ENCODE measurements at places on chromosomes 6 and 20. TPM values are rescaled to one million over a fixed set of nuclear protein-coding genes. Genes with fewer than 3 reads are reported as not detected.
A peak's percentile ranks its signal among the peaks of the same experiment; 100 is the strongest.

- DNase-seq: no peak
Observed at GRCh38 chr6:148249679-148250375, 92.8 kb upstream of the SASH1 start.

GRCh38 chr6:124881898-124882578, 80.2 kb upstream of the RNF217 start:
- DNase-seq: no peak

DNA sequence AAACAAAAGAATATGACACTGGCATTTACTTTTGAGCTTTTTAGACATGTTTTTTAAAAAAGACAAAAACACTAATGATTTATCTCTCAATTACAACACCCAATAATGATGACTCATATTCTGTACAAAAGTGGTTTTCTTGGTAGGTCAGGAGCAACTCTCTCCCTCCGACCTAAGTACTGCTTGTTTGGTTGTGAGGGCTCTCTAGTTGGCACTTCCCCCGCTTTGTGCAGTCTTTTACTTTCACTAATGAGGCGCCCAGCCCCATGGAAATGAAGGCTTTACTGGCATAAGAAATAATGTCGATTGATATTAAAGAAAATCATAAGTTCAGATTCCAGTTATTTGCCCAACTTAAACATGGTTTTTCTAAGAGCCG, 1.3 kb downstream of the KPNA5 start:
- peak; percentile 22 for DNase-seq

- no peak for DNase-seq
Observed at GRCh38 chr6:89563866-89564265, 74.7 kb downstream of the LYRM2 start.

DNA sequence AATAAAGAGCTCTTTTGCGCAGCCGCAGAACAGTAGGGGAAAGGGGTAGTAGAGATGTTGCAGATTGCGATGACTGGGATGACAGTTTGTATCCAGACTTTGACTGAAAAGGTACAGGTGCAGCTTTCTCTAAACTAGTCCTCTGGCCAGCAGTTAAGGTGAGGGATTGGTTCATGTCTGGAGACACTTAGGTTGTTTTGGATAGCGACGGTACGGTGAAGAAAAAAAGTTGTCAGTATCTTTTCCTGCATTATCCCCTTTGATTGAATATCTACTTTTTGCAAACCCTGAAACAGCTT, 537 bp downstream of the PRR3 start:
- DNase-seq: no peak

DNA sequence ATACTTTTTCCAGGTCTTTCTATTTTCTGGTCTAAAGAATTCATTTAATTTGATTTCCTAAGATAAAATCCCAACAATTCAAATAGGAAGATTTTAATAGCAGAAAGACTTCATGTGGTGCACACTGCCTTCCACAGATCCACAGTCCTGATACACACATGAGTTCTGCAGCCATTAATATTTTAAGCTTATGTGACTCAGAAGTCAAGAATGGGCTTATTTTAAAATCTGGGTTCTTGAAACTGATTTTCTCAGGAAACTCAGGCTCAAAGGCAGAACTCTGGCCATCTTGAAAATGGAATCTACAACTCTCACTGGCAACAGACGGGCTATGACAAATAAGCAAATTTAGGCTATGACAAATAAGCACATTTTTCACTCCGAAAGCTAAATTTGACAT, 88.2 kb downstream of the COL12A1 start:
- no peak for DNase-seq

DNA sequence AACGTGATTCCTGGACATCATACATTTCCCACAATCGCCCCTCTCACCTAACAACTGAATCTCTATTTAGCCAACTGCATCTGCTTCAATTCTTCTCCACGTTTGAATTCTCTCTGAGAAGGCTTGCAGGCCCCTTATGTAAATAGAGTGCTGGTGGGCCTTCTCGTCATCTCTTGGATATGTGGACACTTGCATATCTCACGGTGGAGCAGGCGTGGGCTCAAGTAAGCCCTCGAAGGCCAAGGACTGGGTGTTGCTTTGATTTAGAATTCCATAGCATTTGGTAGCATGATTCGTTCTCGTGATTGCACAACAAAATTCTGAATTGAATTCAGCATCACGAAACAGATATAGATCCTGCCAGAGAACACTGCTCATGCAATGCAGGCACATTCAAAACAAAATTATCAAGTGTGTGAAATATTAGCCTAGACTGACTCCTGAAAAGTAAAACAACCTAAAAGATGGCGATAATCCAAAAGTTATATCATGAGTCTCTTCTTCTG, 613.6 kb downstream of the TFAP2A start:
- no peak for DNase-seq

- no peak for DNase-seq
Observed at GRCh38 chr6:69935079-69935478, 68.7 kb downstream of the COL19A1 start.

DNA sequence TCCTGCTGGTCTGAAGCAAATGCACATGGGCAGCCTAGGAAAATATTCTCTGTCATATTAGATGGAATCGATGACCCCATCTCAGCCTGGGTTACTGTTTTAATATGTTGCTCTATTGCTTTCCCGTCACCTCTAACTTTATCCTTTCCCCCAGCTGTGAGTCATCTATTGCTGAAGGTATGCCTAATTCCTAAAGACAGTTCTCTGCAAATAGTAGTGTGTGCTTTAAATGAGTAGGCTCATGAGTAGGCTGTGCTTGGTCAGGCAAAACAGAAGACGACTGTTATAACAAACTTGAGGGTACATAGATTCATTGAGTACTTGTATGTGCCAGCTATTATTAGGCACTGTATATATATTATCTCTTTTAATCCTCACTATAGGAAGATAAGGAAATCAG, 47.2 kb downstream of the CTNNBL1 start:
- DNase-seq: no peak

DNA sequence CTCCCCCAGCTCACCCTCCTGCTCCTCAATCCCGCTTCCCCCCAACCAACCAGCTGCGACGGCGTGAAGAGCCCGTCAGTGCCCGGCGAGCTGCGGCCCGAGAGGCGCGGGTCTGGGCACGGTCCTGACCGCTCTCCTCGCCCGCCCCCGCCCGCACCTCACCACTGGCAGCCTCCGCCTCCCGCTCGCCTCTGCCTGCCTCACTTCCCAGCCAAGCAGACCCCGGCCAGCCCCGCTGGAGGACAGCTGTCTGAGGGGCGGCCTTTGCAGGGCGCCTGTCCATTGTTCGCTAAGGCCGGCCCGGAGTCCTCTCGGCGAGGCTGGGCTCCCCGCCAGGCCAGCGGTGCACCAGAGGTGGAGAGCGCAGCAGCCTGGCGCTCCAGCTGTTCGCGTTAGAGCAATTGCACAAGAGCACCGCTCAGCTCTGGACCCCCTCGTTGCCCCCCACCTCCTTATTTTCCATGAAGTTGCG, 1.3 kb downstream of the SOBP start:
- DNase-seq: peak; percentile 49

DNA sequence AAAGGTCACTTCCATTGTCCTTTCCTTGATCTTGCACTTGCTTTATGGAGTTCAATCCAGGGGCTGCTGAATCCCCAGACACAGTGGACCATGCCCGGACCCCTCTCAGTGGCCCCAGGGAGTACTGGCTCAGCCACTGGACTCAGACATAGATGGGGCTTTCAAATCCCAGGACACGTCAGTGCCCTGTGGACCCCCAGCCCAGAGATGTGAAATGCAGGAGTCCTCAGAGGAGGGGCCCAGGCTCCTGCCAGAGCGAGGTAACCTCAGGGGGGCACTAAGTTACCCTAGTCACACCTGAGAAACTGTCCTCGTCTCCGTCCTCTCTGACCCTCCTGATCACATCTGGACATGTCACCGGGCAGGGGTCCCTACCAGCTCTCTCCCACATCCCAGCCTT, 18.7 kb upstream of the APMAP start:
- no peak for DNase-seq

GRCh38 chr6:154719433-154719832, 13.8 kb upstream of the SCAF8 start:
- DNase-seq: no peak

GRCh38 chr20:51800060-51800871, 2.1 kb downstream of the SALL4 start:
- DNase-seq: peak; percentile 74

- no peak for DNase-seq
Observed at GRCh38 chr20:10658051-10658823, 15.6 kb downstream of the JAG1 start.

DNA sequence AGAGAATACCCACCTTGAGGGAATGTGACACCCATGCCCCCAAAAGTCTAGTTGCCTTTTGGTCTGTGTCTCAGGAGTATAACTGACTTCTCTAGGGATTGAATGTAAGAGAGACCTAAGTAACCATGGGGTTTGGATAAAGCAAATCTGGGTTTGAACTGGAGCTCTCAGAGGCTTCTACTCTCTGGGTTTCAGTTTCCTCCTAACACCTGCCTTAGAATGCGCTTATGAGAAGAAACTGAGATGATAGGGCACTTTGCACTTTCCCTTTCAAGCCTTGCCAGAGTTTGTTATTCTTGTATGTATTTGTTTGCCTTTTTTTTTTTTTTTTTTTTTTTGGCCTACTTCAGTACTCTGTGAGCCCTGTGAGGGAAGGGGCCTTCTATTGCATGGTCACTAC, 19.4 kb downstream of the SDHAF4 start:
- no peak for DNase-seq

GRCh38 chr6:53159558-53159957, 10.9 kb upstream of the GCM1 start:
- DNase-seq: no peak

GRCh38 chr6:126064748-126065401, 78.5 kb downstream of the TRMT11 start:
- no peak for DNase-seq

DNA sequence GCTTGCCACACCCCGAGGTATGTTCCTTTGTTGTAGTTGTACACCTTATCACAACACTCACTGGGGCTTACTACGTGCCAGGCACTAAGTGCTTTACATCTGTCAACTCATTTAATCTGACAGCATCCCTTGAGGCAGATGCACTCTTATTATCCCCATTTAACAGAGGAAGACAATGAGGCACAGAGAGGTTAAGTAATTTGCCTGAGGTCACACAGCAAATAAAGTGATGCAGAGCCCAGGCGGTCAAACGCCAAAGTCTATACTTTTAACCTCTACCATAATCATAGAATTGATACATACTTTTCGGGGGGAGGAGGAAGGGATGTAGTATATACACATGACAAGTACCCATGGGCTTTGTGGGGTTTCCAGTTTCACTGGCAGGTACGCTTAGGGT, 37.7 kb downstream of the MDFI start:
- DNase-seq: no peak

GRCh38 chr6:109143191-109143590, 47.9 kb downstream of the CEP57L1 start:
- DNase-seq: no peak

GRCh38 chr6:77290798-77291197, 172.5 kb downstream of the HTR1B start:
- DNase-seq: no peak

DNA sequence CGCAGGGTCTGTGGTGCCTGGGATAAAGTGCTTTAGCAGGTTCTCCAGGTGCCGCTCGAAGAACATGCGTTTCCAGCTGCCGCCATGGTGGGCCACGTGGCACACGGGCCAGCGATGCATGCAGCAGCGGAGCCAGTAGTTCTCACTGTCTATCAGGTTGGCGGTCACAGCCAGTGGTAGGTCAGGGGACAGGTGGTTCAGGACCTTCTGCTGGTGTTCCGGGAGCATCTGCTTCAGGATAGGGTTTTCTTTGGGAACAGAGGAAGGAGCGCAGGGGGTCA, 16.0 kb downstream of the TMEM151B start:
- no peak for DNase-seq

- no peak for DNase-seq
Observed at GRCh38 chr20:15807271-15807670, 766.0 kb downstream of the KIF16B start.

GRCh38 chr20:37421988-37422387, 76.0 kb downstream of the SRC start:
- no peak for DNase-seq

RCAN2 gene
- polyA plus RNA-seq: 31.3 TPM

SLC17A2 gene
- 0.46 TPM for polyA plus RNA-seq

MLIP gene
- 0.25 TPM for polyA plus RNA-seq

FITM2 gene
- polyA plus RNA-seq: 8.9 TPM

C4B gene
- polyA plus RNA-seq: 14.1 TPM

PHIP gene
- polyA plus RNA-seq: 61.4 TPM

TRIM31 gene
- polyA plus RNA-seq: not detected

UNC5CL gene
- 5.7 TPM for polyA plus RNA-seq

UFL1 gene
- 47.1 TPM for polyA plus RNA-seq

TFAP2B gene
- 13.5 TPM for polyA plus RNA-seq

OPN5 gene
- polyA plus RNA-seq: 0.61 TPM

Data from right renal pelvis (tissue), 4 donors.